ENCODE measurements at places on chromosomes 2 and 18.

- peak; percentile 39 for DNase-seq
Measured at GRCh38 chr2:100060875-100061274, 81.5 kb downstream of the AFF3 start.

GRCh38 chr2:31275976-31276375 is 42.0 kb downstream of the EHD3 start:
- DNase-seq, result no peak

DNA sequence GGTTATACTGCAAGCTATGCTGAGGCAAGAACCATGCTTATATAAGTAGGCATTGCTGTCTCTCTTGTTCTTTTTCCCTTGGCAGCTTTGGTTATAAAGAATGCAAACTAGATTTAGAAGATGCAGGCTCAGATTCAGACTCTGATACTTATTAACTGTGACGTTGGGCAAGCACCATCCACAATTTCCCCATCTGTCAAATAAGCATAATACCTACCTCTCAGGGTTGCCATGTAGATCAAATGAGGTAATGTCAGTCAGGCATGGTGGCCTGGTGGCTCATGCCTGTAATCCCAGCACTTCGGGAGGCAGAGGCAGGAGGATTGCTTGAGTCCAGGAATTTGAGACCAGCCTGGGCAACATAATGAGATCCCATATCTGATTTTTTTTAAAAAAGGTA is 21.7 kb downstream of the ITGAV start:
- no peak for DNase-seq

GRCh38 chr2:127217470-127218325 is 2.4 kb downstream of the CYP27C1 start:
- no peak for DNase-seq

- no peak for DNase-seq
Measured at GRCh38 chr2:47536696-47537095, 133.7 kb downstream of the MSH2 start.

DNA sequence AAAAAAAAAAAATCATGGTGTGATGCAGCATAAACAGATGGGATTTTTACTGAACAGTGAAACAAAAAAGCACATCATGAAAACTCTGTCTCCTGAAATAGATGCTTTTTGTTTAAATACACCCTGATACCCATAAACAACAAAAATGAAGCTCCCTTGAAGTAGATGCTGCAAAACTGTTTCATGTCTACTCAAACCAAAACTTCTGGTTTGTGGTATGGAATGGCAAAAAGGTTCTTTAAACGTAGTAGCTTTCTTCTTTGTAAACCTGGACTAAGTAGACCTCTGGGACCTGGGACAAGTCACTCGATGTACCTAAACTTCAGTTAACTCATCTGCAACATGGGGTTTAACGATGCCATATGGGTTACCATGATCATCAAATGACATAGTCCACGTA is 64.4 kb upstream of the RAPH1 start:
- DNase-seq, result no peak

DNA sequence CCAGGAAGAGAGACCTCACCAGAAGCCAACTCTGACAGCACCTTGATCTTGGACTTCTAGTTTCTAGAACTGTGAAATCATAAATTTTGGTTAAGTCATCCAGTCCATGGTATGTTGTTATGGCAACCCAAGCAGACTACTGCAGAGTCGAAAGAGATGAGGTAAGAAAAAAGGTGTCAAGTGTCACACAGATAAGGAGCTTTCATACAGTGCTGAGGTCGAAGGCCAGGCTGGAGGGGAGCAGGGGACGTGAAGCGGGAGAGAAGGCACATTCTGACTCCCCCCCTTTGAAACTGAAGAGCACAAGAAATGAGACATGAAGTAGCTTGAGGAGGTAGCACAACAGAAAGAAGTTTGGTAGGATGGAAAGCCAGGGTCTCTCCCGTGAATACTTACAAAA is 110.4 kb downstream of the ALK start:
- DNase-seq, result no peak

- no peak for DNase-seq
Measured at GRCh38 chr2:219527076-219527394, 12.8 kb downstream of the ASIC4 start.

DNA sequence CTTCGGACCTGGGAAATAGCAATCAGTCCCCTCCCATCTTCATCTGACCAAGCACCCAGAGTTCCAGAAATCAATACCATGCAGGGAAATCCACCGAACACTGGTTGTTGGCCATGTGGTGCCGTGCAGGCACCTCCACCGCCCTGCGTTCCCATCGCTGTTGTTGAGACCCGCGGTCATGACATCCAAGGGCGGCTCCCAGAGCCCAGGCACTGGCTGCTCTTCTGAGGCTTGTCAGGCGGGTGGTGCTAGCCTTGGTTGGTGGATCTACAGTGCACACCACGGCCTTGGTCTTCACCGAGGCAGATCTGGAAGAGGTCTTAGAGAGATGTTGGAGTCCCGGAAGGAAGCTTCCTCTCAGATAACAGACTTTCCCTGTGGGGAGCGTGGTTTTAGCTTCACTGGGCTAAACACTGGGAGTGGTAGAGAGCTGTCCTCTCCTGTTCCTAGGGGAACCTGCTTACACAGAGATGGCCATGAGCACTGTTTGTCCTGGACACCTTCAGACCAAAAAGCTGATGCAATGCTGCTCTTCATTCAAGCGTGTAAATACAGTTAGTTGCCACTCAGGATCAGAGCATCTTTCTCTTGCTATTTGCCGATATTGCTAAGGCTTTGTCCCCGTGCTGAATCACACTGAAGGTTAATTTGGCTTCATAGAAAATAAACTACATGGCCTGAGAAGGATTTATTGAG is 58.3 kb downstream of the SMIM21 start:
- DNase-seq, result no peak

DNA sequence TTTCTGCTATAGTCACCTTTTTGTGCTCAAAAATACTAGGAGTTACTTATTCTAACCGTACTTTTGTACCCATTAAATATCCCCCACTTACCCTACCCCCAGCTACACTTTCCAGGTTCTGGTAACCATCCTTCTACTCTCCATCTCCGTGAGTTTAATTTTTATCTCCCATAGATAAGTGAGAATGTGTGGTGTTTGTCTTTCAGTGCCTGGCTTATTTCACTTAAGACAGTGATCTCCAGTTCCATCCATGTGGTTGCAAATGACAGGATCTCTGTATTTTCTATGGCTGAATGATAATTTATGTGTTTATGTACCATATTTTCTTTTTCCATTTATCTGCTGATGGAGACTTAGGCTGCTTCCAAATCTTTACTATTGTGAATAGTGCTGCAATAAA is 323.3 kb downstream of the ZNF804A start:
- DNase-seq, result no peak

Measured in CD4-positive, alpha-beta T cell treated with Interleukin-10 for 1 hour (primary cell).